ENCODE measurements at places on chromosomes 1 and 21. TPM values are rescaled to one million over a fixed set of nuclear protein-coding genes. Genes with fewer than 3 reads are reported as not detected.

Gene ZMYND12
- 0.49 TPM for total RNA-seq

Gene CACYBP
- total RNA-seq, result 88.7 TPM

Gene AUNIP
- 1.3 TPM for total RNA-seq

Gene OR2L2
- total RNA-seq, result 0.25 TPM

Gene MAP1LC3C
- 0.49 TPM for total RNA-seq

Gene MTFR1L
- total RNA-seq, result 70.4 TPM

Gene CDCA8
- total RNA-seq, result 10.4 TPM

Gene SFT2D2
- 32.9 TPM for total RNA-seq

Gene FMN2
- total RNA-seq, result 150 TPM

Gene GJA5
- total RNA-seq, result not detected

Gene S100A8
- total RNA-seq, result not detected

Gene RGS8
- 3.5 TPM for total RNA-seq

Gene CYP4Z1
- not detected for total RNA-seq

Gene TNFRSF1B
- total RNA-seq, result 5.1 TPM

Gene PGLYRP4
- total RNA-seq, result not detected

Gene THRAP3
- total RNA-seq, result 119 TPM

Gene PTPRC
- not detected for total RNA-seq

Gene SELP
- total RNA-seq, result not detected

Gene KIF14
- total RNA-seq, result 2.9 TPM

Gene TTC22
- not detected for total RNA-seq

Gene SLC19A1
- total RNA-seq, result 53.3 TPM

All from glutamatergic neuron (in vitro differentiated cells).